Left renal cortex interstitium (tissue), 4 donors: ENCODE measurements at places on chromosomes 3 and 15.

GRCh38 chr3:81788044-81788443 lies 26.6 kb upstream of the GBE1 start:
- no peak for DNase-seq

GRCh38 chr15:25801586-25802284 lies 61.4 kb downstream of the ATP10A start:
- no peak for DNase-seq

DNA sequence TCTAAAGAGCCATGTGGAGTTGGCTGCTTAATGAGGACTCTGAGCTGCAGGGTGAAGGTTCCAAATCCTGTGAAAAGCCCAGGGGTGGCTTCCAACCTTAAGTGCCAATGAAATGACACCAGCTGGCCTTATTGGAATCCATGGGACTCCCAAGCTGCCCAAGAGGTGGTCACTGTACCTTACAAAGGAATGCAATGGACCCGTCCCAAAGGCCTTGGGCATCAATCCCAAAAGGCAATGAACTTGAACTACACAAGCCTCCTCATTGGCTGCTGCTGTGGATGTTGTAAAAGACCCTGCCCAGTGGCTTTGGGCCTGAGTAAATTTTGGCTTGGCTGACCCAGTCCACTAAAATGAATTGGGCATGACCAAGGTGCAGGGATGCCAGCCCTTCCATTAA lies 129.3 kb downstream of the WNT5A start:
- no peak for DNase-seq

DNA sequence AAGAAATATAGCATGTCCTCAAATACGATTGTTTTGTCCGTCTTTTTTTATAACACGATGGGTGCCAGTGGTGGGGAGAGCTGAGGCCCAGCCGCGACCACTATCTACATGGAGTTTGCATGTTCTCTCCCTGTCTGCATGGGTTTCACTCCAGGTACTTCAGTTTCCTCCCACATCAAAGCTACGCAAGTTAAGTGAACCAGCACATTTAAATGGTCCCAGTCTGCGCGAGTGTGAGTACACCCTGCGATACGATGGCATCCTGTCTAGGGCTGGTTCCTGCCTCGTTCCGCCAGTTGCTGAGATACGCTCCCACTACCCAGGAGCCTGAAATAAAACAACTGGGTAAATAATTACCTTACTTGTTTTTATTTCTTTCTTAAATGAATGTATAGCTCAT lies 40.6 kb downstream of the ATP13A3 start:
- no peak for DNase-seq

DNA sequence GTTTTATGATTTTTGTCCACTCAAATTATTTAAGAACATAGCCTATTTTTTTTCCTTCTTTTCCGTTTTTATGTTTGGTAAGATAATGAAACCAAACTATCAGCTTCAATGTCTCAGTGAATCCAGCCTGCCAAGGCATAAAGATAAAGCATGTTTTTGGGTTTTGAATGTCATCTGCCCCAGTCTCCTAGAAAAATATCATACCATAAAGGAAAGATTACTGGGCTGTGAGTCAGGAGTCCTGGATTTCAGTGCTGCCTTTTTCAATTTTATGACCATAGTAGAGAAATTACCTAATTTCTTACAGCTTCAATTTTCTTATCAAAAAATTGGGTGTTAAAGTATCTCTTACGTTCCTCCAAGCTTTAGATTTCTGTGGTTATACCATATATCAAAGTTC lies 87.5 kb downstream of the GAP43 start:
- DNase-seq, result no peak

DNA sequence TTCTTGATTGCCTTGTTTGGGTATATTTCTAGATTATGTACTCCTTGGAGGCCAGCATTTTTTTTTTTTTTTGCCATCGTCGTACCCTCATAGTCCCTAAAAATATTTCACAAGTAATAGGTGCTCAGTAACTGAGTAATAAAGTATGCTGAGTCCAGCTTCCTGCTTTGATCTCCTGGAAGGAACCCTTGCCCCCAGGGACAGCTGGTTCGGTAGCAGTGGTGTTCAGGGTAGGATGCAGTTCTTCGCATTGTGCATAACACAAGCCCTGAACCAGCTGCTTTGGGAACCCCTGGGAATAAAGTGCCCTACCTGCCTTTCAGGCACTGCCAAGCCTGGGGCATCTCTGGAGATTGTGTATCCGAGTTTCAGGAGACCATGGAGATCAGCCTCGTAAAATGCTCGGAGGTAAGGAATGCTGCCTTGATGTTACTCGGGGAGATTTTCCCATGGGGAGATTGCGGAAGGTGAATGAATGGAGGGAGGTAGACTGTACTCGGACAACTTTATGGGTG lies 7.6 kb downstream of the MYZAP start:
- DNase-seq, result no peak

DNA sequence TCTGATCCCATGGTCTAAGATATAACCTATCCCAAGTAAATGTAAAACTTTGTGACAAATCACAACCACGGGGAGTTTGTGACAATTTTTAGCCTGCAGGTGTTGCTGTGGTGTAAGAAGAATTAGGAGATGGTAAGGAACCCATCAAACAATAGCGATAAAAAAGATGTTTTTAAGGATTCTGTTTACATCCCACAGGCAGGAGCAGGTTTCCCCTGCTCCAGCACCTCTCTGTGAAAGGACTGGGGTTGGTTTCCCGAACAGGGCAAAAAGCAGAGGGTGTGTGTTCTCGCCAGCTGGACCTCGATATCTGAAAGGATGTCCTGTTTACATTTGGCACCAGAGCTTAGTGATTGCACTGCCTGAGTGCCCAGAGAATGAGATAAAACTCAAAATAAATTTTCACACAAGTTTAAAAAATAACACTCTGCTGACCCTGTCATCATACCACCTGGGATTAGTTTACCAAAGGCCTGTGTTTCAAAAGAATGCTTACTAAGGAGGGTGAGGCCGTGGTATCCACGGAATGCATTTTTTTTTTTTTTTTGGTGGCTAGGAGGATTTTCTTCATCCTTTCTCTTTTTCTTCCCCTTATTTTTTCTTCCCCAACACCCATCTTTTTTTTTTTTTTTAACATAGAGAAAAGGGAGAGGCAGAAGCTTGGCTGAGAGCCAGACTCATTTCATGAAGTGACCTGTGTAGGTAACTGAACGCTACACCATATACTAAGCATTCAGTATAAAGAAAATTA lies 151.8 kb upstream of the DPH6 start:
- no peak for DNase-seq

- no peak for DNase-seq
Measured at GRCh38 chr3:16687221-16687620, 82.0 kb upstream of the DAZL start.

- no peak for DNase-seq
Measured at GRCh38 chr3:188978421-188979171, 193.2 kb upstream of the TPRG1 start.

- DNase-seq, result no peak
Measured at GRCh38 chr3:73475717-73476116, 149.0 kb downstream of the PDZRN3 start.

DNA sequence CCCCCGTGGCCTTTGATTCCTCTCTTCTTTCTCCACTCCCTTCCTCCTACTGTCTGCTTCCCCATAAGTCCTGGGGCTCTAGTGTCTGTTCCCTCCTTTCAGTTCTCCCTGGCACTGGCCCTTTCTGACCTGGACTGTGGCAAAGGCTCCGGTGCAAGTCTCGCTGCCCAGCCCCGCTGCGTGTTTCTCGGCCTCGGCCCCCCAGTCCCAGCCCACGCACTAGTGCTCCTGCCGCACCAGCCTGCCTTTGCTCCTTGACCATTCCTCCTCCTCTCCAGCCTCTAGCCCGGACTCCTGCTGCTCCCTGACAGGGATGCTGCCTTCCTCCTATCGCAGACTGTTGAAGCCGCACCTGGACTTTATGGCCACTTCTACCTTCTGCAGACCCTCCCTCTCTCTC lies 2.1 kb downstream of the TM6SF1 start:
- no peak for DNase-seq

- DNase-seq, result no peak
Measured at GRCh38 chr3:178189854-178190253, 346.4 kb upstream of the KCNMB2 start.

- DNase-seq, result peak; percentile 19
Measured at GRCh38 chr3:124882816-124883747, 4.1 kb downstream of the ITGB5 start.

DNA sequence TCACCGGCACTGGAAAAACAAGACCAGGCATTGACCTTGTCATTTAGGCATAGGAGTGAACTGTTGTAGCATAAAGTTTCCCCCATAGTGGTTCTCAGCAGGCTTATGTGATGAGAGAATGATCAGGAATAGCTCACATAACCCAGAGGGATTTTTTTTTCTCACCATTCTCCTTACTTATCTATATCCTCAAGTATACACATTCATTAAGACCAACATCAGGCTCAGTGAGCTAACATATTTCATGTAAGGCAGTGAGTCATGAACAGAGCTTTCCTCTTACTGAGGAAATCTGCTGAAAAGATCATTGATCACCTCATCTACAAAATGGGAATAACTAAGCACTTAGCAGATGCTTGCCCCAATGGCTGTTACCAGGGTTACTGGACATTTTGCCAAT lies 396.6 kb upstream of the TMCO5A start:
- DNase-seq, result no peak
